Upper lobe of left lung (tissue), 6 donors: ENCODE measurements at places on chromosomes 4 and X. TPM values are rescaled to one million over a fixed set of nuclear protein-coding genes. Genes with fewer than 3 reads are reported as not detected.

GRCh38 chrX:69374569-69374968 lies 129.6 kb upstream of the NALF2 start:
- no peaks in the 10 kb centered on the region for H3K27me3 ChIP-seq
- no peaks in the 10 kb centered on the region for H3K36me3 ChIP-seq
- no peak for DNase-seq
- no peak overlapping the region for H3K4me3 ChIP-seq

- H3K27me3 ChIP-seq = no peaks in the 10 kb centered on the region
- H3K4me1 ChIP-seq = peaks cover 4% of the 10 kb centered on the region
- no peak overlapping the region for H3K4me3 ChIP-seq
- DNase-seq = no peak
- peaks cover 3% of the 10 kb centered on the region for H3K36me3 ChIP-seq
These were observed 62.2 kb downstream of the NSUN7 start for GRCh38 chr4:40811956-40812355.

DNA sequence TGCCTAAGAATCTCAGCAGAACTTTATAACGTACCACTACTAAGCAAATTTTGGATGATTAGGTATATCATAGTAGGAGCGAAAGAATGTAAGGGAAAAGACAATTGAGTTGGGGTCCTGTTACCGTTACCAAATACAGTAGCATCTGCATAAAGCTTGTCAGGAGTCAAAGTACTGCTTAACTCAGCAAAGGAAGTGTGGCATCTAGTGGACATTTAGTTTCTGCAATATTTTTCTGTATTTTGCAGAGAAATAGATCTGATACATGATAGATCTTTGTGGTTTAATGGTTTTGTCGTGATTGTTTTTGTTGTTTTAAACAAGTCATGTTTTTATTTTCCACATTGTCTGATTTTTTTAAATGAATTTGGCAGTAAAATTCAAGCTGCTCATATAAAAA lies 81.0 kb upstream of the SMARCAD1 start:
- no peak for DNase-seq
- H3K27ac ChIP-seq = no peak overlapping the region
- no peaks in the 10 kb centered on the region for H3K27me3 ChIP-seq
- no peaks in the 10 kb centered on the region for H3K4me1 ChIP-seq

DNA sequence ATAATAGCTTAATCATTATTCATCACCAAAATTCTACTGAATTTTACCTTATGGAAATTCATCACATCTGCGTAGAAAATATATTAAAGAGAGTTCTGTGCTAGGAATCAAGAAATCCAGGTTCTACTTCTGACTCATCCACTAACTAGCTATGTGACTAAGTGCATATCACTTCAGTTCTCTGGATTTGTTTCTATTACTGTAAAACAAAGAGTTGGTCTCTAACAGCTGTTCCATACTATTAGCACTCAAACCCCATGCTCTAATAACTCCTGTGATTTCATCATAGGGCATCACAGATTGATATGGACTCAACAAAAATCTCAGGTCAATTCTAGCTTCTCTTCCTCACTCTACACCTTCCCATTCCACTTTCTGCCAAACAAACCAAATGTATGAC lies 572.0 kb downstream of the INPP4B start:
- no peak overlapping the region for H3K27ac ChIP-seq
- no peaks in the 10 kb centered on the region for H3K36me3 ChIP-seq
- DNase-seq = no peak
- H3K4me3 ChIP-seq = no peak overlapping the region
- H3K27me3 ChIP-seq = no peaks in the 10 kb centered on the region

AREG gene
- total RNA-seq = 20.6 TPM
